Dorsolateral prefrontal cortex (tissue), 122 donors: ENCODE measurements at places on chromosomes 6 and 20. TPM values are rescaled to one million over a fixed set of nuclear protein-coding genes. Genes with fewer than 3 reads are reported as not detected.

KHDC1L gene
- total RNA-seq = not detected

ADGRG6 gene
- total RNA-seq = 6.3 TPM

DNAAF9 gene
- total RNA-seq = 54.3 TPM

DDO gene
- 3.9 TPM for total RNA-seq

CDC40 gene
- total RNA-seq = 33.9 TPM

EPHA7 gene
- total RNA-seq = 19.2 TPM
